ENCODE measurements at places on chromosomes 2 and 18. TPM values are rescaled to one million over a fixed set of nuclear protein-coding genes. Genes with fewer than 3 reads are reported as not detected.

Gene RNF144A
- total RNA-seq, result 14.9 TPM

DNA sequence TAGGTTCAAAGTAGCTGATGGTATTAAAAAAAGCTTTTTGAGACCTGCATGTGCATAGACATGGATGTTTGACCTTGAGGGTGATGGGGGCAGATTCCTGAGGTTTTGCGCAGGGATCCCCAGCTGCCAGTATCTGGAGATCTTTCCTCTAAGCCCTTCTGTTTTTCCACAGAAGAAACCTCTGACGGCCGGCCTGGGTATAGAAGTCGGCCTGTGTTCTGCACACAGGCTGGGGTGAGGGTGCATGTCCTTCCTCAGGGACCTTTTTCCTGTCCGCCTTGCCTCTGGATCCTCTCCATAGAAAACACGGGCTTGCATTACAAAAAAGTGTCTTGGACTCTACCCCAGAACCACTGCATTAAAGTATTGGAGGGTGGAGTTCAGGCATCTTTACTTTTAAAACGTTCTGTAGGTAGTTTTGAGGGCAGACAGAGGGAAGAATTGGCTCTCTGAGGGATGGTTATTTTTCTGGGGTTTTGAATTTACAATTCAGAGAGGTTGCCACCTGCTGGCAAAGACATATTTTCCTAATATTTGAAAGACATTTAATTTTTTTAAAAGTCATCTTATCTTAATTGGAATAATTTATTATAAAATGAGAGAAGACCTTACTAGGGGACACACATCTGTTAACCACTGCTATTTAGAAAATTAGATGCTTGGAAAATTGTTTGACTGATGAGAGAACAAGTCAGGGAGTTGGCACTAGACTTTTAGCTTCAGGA, 350.6 kb downstream of the DCDC2C start:
- DNase-seq, result no peak

- DNase-seq, result no peak
These were observed 2.1 kb upstream of the ZBTB14 start for GRCh38 chr18:5297597-5297996.

GRCh38 chr2:132804051-132804450, 134.0 kb upstream of the LYPD1 start:
- DNase-seq, result no peak

Gene NXPH2
- not detected for total RNA-seq

- DNase-seq, result no peak
These were observed 376.9 kb upstream of the REG3G start for GRCh38 chr2:78648558-78648957.

DNA sequence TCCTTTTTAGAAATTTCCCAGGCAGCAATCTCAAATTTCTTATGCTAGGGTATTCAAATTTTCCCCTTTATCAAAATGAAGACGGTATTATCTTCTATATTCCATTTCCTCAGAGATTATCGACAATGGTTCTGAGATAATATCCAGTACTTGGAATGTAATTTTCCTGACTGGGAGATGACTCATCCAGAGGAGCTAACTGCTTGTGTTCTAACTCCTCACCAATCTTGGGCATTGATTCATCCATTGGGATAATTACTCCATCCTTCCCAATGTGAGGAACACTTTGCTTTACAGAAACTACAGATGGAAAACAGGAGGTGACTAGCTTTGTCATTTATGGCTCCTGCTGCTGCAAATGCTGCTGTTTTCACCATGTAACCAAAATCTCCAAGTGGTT, 239.4 kb upstream of the LYPD1 start:
- DNase-seq, result no peak

- DNase-seq, result no peak
These were observed 7.2 kb downstream of the ALKAL2 start for GRCh38 chr2:280650-281110.

GRCh38 chr18:6057604-6058003, 162.3 kb upstream of the TMEM200C start:
- no peak for DNase-seq

GRCh38 chr2:162333968-162334367, 10.0 kb upstream of the GCA start:
- DNase-seq, result no peak

GRCh38 chr2:170509452-170510193, 205.5 kb upstream of the SP5 start:
- no peak for DNase-seq
